AG08395 (cell line): ENCODE measurements at places on chromosomes 7 and 10.
A peak's percentile ranks its signal among the peaks of the same experiment; 100 is the strongest.

DNA sequence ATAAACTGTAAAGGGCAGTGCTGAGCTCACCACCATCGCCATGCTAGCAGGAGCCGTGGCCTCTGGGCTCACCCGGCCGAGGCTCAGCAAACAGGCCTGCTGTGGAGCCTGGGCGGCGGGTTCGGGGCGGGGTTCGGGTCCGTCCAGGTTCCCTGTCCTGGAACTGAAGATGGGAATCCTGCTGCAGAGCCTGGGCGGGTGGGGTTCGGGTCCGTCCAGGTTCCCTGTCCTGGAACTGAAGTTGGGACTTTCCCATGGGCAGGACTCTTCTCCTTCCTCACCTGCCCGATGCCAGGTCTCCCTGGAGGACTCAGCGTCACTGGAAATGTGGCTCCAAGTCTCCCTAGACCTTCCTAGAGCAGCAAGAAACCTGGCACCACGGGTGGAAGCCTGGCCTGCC is 36.6 kb downstream of the EN2 start:
- DNase-seq: no peak

- no peak for DNase-seq
These were observed 93.4 kb downstream of the SPAG6 start for GRCh38 chr10:22438711-22439110.

- DNase-seq: no peak
These were observed 99.5 kb upstream of the HABP2 start for GRCh38 chr10:113453351-113453750.

GRCh38 chr7:94431619-94432280 is 37.1 kb downstream of the COL1A2 start:
- no peak for DNase-seq

DNA sequence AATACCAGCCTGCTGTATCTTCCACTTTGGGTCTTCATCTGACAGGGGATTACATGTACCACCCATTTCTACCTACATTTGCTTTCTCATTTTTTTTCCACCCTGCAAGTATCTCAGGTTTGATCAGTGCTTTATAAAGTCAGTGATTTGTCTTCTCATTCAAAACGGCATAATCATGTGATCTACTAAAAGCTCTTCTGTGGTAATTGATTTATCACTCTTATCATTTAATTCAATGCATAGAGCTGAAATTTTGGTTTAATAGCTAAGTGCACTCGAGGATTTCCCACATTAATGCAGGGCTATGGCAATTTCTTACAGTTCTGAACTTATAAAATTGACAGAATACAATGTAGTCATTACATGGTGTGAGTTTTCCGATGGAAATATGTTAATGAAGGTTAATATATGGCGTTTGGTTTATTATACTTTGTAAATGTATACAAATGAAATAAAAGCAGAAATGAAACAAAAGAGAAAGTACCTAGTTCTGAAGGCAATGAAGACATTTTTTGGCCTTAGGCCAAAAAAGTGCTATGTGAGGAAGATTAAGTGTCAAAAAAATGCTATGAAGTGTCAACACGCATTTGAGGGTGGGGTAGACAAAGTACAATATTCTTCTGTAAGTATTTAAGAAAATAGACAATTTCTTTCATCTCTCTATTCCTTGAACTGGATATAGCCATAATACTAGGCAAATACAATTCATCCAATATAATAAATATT is 457.3 kb downstream of the ETV1 start:
- no peak for DNase-seq

GRCh38 chr10:7008645-7009044 is 402.2 kb downstream of the SFMBT2 start:
- DNase-seq: no peak

- DNase-seq: no peak
These were observed 400.7 kb downstream of the GATA3 start for GRCh38 chr10:8455181-8455580.

DNA sequence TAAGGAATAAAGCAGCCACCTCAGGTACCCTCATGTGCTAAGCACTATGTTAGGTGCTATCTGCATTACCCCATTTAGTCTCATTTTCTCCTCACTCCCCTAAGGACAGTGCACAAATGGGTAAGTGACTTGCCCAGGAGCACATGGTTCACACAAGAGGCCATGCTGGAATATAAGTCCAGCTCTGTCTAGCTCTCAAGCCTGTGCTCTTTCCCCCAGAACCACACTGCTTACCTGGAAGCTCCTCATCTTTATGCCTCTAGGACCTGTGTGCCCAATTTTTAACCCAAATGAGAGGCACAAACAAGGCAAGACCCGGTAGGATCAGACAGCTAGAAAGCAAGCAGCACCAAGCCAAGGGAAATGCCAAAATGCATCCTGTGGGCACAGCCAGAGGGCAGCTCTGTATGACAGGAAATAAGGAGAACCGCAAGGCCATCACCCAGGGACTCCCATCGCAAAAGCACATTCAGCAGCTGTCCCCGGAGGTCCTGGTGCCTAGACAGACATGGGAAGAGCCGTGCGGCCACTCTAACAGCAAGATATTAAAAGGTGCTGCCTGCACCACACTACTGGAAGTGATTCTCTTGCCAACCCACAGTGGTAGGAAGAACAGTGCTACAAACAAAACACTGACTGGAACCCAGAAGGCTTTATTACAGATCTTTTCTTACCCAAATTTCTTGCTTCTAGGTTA is 88.1 kb downstream of the GSAP start:
- DNase-seq: no peak

DNA sequence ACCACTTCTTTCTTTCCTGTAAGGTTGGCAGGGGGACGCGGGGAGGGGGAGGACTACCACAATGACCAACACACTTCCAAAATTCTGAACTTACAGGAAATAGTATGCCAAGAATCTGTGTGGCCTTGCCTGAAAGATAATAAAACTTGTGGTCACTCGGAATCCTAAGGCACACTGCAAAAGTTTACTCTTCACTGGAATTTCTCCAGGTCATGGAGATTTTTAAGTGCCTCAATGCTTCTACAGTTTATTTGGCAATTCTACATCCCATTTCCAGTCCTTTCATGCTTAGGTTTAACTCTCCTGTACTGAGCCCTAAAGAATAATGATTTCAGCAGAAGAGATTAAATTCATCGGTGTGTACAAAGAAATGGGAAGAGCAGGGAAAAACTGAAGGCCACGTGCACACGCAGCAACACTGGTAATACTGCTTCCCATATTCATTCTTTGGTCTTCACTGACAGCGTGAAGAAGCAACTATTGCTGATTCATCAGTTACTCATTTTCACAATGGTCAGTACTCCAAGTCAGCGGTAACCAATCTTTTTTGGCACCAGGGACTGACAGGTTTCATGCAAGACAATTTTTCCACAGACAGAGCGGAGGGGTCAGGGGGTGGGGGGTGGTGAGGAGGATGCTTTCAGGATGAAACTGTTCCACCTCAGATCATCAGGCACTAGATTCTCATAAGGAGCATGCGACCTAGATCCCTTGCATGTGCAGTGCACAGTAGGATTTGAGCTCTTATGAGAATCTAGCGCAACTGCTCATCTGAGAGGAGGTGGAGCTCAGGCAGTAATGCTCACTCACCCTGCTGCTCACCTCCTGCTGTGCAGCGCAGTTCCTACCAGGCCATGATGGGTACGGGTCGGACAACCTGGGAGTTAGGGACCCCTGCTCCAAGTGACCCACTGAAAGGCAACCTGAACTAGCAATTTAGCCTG is 9.8 kb downstream of the LARP4B start:
- peak; percentile 58 for DNase-seq

DNA sequence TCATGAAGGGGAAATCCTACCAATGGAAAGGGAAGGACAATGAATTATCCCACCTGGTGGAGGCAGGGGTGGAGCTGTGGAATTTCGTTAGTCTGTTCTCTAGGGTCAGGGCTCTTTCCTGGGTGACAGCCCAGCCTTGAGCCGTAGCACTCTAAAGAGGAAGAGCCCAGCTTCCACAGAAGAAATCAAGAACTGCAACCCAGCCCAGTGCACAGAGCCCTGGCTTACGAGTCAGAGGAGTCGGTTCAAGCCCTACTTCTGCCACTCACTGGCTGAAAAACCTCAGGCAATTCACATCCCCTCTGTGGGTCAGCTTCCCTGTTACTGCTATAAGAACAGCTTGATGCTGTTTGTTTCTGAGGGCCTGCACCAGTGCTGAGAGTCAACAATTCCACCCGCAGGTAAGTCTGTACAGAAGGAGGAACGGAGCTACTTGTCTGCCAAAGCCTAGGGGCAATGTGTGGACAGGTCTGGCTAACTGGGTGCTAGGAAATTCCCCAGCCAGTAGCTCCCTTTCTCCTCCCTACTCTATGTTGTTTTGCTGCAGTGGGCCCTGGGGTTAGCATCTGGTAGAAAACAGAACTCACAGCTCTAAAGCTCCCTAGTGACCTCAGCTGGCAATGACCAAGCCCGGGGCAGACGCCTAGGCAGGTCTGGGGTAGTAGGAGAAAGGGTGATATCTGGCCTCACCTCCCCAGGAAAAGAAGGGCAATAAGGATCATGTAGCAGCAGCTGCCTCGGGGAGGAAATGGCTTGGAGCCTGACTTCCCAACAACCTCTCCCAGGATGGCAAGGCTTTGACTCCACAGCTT is 3.3 kb downstream of the AVPI1 start:
- DNase-seq: peak; percentile 41

GRCh38 chr10:119274519-119275045 is 67.2 kb downstream of the GRK5 start:
- DNase-seq: no peak

DNA sequence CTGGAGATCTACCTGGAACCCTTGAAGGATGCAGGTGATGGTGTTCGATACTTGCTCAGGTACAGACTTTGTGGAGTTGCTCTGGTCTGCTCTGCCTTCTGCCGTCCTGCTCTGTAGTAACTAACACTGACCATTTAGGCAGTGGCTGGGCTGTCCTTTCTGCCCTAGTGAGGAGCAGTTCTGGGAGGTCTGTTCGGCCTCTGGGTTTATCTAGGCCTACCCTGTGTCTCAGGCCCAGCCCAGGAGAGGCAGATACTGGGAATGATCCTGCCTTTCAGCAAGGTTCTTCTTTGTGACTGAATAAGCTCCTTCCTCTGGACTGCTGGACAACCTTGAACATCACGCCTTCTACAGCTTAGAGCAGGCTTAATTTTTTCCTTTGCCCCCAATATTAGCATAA is 1.7 kb downstream of the ZFYVE27 start:
- no peak for DNase-seq

DNA sequence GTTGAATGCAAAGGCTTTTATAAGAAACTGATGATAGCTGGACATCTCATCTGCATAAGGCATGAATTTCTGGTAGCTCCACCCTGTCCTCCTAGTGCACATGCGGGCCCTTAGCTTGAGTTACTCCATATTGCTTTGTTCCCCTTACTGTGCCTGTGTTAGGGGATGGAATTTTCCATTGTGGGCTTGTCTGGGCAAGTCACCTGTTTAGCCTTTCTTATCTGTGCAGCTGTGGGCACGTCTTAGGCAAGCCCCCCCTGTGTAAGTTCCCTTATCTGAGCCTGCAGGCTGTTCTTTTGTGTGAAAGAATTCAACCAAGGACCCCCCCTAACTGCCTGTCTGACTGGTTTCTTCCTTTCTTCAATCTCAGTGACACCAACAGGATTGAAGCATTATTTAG is 14.5 kb upstream of the CROT start:
- DNase-seq: no peak
